Mesenteric fat pad (tissue), 1 donor: ENCODE measurements at places on chromosomes 4 and X.

GRCh38 chrX:82666355-82666754 is 841.7 kb upstream of the POU3F4 start:
- no peak for DNase-seq

DNA sequence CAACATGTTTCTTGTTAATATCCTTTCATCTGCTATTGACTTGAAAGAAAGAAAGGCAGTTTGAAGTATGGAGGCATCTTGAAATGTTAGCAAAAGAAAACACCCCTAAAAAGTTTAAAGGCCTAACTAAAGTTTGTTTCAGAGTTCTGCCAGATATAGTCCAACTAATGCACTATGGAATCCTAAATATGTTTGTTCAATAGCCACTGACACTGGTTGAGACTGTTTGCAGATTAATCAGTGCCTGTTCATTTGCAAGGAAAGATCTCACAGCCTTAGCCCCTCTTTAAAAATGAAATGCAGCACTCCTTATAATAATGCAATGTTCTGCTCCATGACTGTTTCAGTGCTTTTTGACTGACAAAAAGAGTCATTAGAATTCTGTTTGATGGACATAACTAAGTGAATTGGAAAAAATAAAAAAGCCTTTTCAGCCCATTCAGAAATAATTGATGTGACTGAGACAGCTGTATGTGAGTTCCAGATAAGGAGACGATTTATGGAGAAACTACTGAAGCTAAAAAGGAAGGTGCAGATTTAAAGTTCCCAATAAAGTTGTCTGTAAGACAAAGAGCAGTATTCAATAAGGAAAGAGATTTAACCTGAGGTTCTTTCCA is 192.0 kb downstream of the PCDH7 start:
- no peak for DNase-seq

DNA sequence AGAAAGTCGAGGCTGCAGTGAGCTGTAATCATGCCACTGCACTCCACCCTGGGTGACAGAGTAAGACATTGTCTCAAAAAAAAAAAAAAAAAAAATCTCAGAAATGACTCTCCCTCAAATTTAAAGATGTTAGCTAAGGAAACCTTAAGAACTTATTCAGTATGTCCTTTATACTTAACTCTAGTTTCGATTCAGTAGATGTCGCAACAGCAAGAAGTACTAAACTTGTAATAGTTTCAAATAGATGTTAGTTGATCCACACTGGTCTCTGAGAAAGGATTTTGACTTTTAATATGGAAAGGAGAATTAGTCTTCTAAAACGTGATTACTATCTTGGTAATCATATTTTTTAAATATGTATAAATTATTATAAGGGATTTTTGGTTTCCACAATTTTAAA is 29.6 kb downstream of the NKX3-2 start:
- no peak for DNase-seq

GRCh38 chr4:185752872-185753271 is 59.1 kb downstream of the SORBS2 start:
- DNase-seq, result no peak

- DNase-seq, result no peak
Observed at GRCh38 chrX:108426262-108426661, 12.0 kb downstream of the COL4A6 start.

- no peak for DNase-seq
Observed at GRCh38 chrX:148620023-148620422, 119.6 kb downstream of the AFF2 start.

DNA sequence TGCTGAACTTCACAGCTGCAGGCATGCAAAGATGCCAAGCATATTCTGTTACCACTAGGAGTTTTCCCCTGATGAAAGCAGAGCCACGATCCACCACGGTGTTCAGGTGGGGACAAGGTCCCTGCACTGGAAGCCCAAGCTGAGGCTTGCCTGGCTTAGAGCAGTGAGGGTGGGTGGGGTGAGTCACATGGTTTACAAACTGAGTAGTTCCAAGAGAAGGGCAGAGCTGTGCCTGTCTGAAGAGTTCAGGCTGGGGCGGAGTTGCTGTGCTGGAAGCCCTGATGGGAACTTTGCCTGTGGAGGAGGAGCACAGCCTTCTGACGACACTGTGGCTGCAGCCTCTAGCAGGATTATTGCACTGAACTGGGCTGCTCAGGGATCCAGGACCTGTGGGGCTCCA is 45.5 kb downstream of the FAM9B start:
- no peak for DNase-seq

DNA sequence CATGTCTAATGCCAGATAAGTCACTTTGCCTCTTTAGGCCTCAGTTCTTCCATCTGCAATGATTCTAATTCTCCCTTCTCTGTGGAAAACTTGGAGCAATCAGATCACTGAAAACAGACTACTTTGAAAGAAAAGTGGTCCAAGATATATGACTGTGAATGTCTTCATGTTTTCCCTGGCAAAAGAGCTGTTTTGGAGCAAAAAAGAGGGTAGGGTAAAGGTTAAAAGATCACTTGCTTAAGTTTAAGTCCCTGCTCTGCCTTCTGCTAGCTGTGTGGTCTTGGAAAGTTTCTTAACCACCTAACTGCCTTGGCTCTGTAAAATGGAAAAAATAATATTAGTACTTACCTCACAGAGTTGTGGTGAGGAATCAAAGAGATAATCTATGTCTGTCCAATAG is 140.3 kb upstream of the PAK3 start:
- DNase-seq, result no peak

DNA sequence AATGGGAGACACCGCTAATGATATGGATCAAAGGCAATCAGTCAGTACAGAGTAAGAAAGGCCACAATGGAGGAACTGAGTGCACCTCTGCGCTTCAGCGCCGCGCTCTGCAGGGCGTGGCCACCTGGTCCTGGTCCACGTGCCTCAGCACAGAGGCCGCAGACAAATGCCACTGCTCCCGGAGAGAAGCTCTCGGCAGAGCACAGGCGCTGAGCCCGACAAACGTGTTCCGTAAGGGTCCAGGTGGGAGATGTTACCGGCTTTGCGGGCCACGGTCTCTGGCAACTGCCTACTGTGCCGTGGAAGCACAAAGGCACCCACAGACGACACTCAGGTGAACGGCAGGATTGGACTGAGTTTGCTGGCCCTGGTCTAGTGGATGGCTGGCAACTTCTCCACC is 68.9 kb downstream of the ACOX3 start:
- no peak for DNase-seq

- DNase-seq, result no peak
Observed at GRCh38 chrX:147570483-147570882, 341.2 kb upstream of the FMR1 start.

GRCh38 chr4:155009288-155009687 is 199.1 kb upstream of the NPY2R start:
- no peak for DNase-seq

DNA sequence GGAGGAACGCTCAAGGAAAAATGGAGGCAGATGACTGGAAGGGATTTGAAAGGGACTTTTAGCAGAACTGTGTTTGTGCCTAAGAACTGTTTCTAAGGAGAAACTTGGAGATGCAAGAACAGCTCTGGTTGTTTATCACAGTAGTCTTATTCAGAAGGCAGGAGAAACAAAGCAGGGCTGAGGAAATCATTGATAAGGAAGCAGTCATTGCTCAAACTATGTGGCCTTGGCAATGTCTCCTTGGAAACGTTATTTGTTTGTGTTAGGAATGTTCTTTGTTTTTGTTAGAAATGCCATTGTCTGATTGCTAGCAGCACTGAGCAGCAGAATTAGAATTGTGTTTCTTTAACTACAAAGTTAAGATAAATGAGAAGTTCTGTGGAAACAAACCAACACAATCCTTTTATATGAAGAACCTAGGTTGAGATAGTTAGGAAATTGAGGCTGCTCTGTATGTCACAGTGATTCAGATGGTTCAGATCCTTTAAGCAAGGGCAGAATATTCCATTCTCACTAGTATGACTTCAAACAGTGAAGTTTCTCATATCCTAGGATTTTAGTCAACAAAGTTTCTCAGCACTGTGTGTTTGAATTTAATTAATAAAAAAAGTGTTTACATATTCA is 1191.3 kb upstream of the IGFBP7 start:
- DNase-seq, result no peak

DNA sequence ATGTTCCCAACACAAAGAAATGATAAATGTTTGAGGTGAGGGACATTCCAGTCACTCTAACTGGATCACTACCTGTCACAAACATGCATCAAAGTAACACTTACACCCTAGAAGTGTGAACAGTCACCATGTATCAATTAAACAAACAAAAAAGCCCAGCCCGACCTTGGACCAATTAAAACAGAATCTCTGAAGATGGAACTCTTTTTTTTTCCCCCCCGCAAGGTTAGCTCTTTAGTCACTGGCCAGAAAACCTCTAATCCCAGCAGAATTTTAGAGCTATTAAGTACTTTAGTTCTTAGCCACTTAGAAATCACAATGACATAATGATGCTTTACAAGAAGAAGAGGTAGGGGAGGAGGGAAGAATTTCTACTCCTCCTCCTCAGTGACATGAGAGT is 154.5 kb downstream of the PALLD start:
- no peak for DNase-seq

DNA sequence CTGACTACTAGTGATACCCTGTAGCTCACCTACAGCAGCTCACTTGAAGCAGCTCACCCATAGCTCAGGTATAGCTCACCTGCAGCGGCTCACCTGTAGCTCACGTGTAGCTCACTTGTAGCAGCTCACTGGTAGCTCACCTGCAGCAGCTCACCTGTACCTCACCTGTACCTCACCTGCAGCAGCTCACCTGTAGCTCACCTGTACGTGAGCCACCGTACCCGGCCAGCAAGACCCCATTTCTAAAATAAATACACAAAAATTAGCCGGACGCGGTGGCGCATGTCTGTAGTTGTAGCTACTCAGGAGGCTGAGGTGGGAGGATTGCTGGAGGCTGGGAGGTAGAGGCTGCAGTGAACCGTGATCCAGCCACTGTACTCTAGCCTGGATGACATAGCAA is 30.6 kb downstream of the SHOX start:
- DNase-seq, result no peak

DNA sequence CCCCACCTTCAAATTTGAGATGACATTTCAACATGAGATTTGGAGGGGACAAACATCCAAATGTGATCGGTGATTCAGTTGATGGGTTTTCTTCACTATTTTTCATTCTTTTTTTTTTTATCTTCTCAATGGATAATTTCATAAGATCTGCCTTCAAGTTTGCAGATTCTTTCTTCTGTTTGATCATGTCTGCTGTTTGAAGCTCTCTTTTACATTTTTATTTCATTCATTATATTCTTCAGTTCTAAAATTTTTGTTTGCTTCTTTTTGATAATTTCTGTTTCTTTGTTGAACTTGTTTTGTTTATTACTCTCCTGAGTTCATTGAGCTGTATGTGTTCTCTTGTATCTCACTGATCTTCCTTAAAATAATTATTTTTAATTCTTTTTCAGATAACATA is 14.8 kb downstream of the APOOL start:
- DNase-seq, result no peak

DNA sequence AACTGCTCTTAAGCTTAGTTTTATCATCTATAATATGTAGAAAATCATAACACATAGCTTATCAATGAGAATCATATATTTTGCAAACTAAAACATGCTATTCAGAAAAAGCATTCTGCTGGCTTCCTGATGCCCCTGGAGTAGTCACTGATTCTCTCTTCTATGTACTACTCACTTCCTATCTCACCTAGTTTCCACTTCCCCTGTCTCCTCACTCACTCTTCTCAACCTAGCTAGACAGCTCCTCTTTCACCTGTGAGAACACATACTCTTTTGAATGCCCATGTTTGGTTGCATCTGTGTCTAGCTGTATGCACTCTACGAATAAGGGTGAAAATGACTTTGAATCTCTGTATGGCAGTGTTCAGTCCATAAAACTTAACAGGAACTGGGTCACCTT is 9.3 kb downstream of the TMEM144 start:
- no peak for DNase-seq

GRCh38 chrX:109902665-109903064 is 100.2 kb upstream of the TMEM164 start:
- no peak for DNase-seq

- DNase-seq, result no peak
Observed at GRCh38 chrX:29488919-29489318, 726.4 kb upstream of the MAGEB2 start.

DNA sequence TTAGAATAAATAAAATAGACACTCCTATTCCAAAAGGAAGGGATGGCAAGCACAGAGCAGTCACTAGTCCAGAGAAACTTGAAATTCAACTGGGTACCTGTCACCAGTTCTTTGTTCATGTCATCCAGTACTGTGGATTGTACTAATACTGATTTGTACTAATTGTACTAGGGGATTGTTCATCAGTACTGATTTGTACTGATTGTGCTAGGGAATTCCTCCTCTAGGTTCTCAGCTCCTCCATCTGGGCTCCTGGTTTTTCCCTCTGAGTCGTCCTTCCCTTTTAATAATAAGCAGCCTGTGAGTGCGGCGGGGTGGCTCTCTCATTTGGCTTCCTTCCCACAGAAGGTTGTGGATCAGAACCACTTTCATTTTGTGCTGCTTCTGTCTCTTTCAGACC is 31.0 kb upstream of the SOD3 start:
- DNase-seq, result no peak

DNA sequence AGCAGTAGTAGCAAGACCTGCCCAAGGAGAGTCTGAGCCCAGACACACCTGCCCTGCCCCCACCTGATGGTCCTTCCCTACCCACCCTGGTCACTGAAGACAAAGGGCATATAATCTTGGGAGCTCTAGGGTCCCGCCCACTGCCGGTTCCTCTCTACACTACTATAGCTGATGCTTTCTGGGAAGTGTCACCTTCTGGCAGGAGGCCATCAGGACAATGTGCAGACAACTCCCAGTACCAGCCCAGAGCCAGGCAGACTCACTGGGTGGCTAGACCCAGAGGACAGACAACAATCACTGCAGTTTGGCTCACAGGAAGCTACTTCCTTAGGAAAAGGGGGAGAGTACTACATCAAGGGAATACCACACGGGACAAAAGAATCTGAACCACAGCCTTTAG is 312.7 kb downstream of the SPRY1 start:
- no peak for DNase-seq

DNA sequence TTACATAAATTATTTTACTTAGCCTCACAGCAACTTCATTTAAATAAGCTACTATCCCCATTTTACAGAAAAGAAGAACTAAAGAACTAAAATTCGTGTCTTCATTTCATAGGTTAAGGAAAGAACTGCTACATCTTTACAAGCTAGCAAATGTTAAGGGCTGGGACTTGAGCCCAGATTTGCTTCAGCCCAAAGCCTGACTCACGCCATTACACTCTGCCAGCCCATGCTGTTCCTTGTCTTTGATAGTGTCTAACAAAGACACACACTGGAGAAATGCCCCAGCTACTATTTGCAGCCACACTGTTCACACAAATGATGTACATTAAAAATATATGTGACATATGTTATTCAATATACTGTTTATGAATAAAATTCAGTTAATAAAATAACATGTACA is 29.0 kb upstream of the ERVMER34-1 start:
- no peak for DNase-seq

DNA sequence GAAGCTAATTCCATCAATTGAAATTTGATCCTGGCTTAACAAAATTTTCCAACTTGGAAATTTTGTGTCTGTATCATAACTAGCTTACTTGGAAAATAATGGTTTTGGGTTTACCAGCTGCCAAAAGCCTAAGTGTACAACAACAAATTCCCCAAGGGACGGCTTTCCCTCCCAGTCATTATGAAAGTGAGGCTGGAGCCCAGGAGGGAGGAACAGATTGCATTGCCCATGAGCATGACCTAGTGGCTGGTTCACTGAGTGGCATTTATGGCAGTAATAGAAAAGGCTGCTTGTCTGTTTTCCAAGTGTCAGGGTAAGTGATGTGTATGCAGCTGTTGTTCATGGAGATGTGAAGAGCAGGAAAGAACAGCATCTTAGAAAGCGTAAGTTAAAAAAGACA is 70.8 kb upstream of the HHIP start:
- no peak for DNase-seq
